NCI-H1436 (cell line): ENCODE measurements at places on chromosomes 11 and 22.

DNA sequence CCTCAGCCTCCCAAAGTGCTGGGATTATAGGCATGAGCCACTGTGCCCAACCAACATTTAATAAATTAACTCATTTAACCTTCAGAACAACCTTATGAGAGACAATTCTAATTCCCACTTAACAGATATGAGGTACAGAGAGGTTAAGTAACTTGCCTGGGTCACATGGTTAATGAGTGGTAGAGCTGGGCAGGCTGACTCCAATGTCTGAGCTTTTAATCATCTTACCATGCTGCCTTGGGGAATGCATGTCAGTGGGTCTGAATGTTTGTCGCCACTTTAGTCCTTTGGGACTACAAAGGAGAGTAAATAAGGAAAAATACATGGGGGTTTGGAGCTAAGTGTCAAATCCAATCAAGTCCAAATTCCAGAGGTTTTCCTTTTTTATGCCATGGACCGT lies 11.2 kb upstream of the PIK3C2A start:
- DNase-seq, result no peak

GRCh38 chr11:126118806-126119205 lies 56.1 kb upstream of the CDON start:
- DNase-seq, result no peak

- DNase-seq, result no peak
These were observed 16.5 kb upstream of the MALAT1 start for GRCh38 chr11:65482306-65482850.

GRCh38 chr11:76296731-76297542 lies 84.0 kb downstream of the THAP12 start:
- no peak for DNase-seq

DNA sequence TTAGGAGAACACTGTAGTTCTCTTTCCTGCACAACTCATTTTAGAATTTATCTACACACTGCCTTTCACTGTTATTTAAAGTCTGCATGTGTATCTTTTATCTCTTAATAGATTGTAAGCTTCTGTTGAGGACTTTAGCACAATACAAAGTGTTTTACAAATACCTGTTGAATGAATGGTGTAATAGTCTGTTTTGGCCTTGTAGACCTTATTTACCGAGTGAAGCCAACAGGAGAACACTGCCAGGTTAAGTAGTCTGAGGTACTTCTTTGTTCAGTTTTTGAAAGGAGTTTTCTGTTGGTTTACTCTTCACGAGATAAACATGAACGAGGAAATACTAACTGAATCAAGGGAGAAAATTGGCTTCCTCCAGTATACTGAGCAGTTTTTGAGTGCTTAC lies 31.0 kb downstream of the SIK2 start:
- no peak for DNase-seq

DNA sequence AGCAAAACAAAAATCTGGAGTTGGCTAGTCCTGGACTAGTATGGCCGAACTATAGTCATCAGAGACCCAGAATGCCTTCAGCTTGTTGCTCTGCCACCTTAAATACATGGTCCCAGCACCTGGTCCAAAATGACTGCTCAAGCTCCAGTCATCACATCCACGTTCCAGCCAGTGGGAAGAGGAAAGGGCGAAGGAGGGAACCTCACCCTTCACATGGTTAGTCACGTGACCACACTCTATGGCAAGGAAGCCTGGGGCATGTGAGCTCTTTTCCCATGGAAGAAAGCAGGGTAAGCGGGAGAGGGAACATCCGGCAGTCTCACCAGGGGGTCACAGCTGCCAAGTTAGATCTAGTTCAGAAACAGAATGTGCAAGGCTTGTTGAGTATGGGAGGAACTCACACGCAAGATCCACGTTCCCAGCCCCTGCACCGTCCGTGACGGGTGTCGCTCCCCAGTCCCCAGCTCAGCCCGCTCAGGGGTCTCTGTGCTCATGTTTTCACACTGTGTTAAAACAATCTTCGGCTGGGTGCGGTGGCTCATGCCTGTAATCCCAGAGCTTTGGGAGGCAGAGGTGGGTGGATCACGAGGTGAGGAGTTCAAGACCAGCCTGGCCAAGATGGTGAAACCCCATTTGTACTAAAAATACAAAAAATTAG lies 1.9 kb upstream of the ANO9 start:
- no peak for DNase-seq

DNA sequence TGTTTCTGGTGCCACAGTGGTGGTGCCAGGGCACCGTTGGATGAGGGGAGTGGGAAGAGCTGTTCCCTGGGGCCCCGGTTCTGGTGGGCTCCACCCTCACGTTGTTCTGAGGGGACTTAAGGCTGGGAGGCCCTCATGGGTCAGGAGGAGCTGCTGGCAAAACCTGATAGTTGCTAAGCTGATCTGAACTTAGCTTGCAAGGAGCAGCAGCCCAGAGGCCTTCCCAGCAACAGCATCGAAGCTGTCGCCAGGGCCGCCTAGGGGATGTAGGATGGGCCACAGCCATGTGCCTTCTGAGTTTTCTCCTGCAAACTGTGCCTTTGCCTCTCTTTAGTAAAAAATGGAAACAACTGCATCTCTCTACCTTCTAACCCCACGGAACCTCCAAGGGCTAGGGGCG lies 240.2 kb downstream of the TBC1D22A start:
- DNase-seq, result no peak

- DNase-seq, result peak; percentile 57
These were observed 22.2 kb upstream of the CBX7 start for GRCh38 chr22:39174498-39175352.
